Activated CD8-positive, alpha-beta memory T cell treated with anti-CD3 and anti-CD28 coated beads, Interleukin-2, amount 50 U/mL, for 4 hours (primary cell): ENCODE measurements at places on chromosomes 4 and X.

GRCh38 chrX:57177070-57177469 is 39.9 kb upstream of the SPIN2A start:
- DNase-seq, result no peak

- DNase-seq, result no peak
Observed at GRCh38 chr4:13455411-13455810, 28.7 kb downstream of the RAB28 start.

- DNase-seq, result no peak
Observed at GRCh38 chr4:67575232-67576058, 16.9 kb downstream of the STAP1 start.

GRCh38 chr4:80271801-80272200 is 5.3 kb downstream of the FGF5 start:
- DNase-seq, result no peak

- DNase-seq, result no peak
Observed at GRCh38 chrX:39948582-39948981, 149.2 kb downstream of the BCOR start.

GRCh38 chr4:76548704-76549103 is 113.7 kb downstream of the SHROOM3 start:
- no peak for DNase-seq

DNA sequence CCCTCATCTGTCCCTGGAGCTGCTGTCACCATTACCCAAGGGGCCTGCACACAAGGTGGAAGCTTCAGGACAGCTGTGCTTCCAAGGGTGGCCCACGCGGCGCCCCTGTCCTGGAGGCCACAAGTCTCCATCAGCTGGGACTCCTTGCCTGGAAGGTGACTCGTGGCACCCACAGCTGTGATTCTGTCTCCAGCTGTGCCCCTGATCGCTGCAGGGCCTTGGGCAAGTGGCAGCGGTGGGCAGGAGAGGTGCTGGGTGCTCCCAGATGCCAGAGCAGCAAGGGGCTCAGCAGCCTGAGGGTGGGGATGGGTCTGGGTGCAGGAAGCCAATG is 9.0 kb upstream of the DUSP9 start:
- no peak for DNase-seq

DNA sequence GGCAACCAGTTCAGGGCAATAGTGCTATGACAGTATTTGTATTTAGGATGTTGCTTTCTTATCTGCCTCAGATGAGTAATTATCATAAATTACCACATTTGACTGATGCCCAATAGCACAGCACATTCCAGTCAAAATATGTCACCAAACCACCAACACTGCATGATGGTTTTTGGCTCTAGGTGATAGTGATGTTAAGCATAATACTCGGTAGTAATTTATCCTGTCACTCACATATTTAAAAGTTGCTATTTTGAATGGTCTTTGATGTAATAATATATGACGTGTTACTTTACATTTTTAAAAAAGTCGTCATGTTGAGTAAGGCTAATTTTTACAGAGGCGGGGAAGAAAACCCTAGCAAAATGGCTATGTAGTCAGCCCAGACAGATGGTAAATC is 42.5 kb downstream of the UNC5C start:
- DNase-seq, result no peak

- DNase-seq, result no peak
Observed at GRCh38 chr4:56182356-56182755, 204.9 kb downstream of the AASDH start.

- no peak for DNase-seq
Observed at GRCh38 chr4:169724260-169724659, 33.5 kb downstream of the HPF1 start.

DNA sequence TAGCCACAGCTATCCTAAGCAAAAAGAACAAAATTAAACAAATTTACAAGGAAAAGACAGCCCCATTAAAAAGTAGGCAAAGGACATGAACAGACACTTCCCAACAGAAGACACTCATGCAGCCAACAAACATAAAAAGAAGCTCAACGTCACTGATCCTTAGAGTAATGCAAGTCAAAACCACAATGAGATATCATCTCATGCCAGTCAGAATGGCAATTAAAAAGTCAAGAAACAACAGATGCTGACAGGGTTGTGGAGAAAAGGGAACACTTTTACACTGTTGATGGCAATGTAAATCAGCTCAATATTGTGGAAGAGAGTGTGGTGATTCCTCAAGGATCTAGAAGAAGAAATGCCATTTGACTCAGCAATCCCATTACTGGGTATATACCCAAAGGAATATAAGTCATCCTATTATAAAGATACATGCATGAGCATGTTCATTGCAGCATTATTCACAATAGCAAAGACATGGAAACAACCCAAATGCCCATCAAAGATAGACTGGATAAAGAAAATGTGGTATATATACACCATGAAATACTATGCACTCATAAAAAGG is 163.0 kb upstream of the TET2 start:
- DNase-seq, result no peak

DNA sequence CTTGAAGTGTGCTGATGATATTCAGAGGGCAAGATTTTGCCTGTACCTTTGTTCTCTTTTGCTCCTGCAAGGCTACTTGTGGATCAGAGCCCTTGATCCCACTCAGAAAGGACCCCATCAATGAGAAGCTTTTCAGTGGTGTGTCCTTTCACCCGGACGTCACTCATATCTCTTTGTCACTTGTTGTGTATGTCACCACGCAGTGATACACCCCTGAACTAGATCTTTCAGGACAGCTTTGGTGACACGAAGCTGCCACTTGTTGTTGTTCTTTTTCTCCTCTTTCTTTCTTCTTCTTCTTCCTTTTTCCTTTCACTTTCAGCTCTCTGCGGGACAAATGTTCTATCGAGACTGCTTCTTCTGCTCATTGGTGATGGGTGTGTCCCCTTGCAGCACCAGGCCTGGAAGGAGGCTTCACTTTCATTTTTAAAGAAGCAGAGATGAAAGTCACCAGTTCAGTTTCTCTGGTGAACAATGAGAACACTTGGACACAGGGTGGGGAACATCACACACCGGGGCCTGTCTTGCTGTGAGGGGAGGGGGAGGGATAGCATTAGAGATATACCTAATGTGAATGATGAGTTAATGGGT is 83.6 kb downstream of the NBDY start:
- DNase-seq, result no peak

DNA sequence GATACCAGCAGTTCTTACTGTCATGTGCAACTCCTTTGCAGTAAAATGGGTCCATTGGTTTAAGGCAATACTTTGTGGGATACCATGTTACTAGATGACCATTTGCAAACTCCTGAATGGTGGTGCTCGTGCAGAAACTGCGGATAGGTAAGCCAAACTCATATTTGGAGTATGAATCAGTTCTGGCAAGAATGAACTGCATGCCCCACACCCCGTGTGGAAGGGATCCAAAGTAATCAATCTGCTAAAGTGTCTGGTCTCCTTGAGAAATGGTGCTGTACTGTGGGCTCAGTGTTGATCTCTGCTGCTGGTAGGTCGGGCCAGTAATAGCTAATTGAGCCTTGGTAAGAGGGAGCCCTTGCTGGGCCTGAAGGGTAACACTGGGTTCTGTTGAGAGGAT is 4.2 kb upstream of the TAB3 start:
- DNase-seq, result no peak

- DNase-seq, result no peak
Observed at GRCh38 chr4:53629296-53629695, 38.0 kb upstream of the LNX1 start.

GRCh38 chr4:171582961-171583581 is 230.1 kb upstream of the GALNTL6 start:
- no peak for DNase-seq

DNA sequence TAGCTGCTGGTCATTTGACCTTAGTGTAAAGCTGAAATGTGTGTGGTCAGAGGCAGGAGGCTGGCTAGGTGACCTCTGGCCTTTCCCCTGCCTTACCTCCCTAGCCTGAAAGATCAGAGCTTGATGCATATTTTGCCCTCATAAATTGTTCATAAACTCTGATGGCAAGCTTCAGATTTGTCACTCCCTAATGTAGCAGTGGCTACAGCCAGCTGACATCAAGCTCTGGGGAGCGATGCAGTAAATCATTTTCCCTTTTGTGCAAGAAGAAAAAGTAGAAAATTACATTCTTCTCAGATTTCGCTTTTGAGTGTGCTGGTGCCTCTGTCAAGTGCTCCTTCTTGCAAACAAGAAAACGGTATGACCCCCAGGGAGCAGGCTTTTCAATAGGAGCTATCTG is 87.7 kb upstream of the MAGEA4 start:
- no peak for DNase-seq

DNA sequence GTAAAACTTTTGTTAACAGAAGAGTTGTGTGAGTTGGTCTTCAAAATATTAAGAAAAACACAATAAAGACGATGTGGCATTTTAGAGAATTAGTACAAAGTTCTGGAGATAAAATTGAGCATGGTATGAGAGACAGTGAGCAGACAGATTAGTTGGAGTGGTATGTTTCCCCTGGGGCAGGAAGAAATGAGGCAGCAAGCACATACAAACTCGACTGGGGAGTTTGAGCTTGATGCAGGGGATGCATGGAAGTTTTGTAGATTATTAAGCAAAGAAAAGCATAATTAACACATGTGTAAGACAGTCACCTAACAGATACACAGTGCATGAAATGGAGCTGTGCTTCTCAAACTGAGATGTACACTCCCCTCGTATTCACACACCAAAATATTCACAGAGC is 58.1 kb upstream of the IL2 start:
- DNase-seq, result no peak

GRCh38 chrX:68830419-68831404 is 1.9 kb downstream of the EFNB1 start:
- peak; percentile 16 for DNase-seq

DNA sequence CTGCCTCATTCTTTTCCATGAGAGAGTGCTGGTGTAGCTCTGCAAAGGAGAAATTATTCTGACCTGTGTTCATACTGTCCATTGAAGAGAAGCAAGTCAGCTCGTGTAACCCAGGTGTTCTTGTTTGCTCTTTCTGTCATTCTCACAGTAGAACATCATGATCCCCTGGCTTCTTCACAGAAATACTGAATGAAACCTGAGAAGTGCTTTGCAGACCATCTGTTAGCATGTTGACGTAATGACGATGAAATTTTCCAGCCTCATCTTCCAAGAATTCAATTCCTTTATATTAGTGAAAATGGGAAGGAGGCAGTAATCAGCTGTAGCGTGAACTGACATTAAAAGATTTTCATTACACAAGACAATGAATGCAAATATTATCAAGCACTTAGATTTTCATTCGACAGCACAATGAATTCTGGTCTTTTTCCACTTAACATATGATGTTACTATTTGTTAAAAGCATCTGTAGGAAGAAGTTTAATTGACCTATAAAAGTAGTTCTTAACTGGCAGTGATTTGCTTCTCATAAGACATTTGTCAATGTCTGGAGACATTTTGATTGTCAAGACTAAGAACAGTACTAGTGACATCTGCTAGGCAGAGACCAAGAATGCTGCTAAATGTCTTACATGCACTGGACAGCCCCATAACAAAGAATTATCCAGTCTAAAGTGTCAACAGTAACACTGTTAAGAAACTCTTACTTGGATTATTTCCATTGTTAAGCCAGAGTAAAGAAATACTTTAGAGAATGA is 246.3 kb downstream of the BANK1 start:
- no peak for DNase-seq

DNA sequence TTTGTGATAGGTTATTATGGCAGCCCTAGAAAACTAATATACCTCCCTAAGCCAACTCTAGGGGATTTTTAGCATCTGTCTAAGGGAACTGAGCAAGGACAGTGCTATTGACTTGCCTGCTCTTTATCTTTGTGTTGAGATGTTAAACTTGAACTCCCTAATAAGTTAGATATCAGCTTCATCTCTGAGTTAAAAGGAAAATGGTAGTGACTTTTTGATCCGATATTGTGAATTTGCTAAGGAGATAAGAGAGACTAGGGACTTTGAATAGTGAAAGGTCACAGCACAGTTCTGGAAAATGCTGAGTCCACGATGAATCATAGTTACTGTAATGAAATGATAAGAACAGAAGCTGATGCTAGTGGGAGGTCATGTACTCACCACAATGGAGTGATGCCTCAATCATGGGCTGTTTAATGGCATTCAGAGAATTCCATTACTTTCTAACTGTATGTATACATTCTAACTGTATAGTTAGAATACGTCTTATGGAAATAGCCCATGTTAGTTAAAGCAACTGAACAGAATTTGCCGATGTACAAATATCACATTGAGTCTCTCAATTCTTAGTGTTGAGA is 147.2 kb downstream of the GLRA3 start:
- no peak for DNase-seq

DNA sequence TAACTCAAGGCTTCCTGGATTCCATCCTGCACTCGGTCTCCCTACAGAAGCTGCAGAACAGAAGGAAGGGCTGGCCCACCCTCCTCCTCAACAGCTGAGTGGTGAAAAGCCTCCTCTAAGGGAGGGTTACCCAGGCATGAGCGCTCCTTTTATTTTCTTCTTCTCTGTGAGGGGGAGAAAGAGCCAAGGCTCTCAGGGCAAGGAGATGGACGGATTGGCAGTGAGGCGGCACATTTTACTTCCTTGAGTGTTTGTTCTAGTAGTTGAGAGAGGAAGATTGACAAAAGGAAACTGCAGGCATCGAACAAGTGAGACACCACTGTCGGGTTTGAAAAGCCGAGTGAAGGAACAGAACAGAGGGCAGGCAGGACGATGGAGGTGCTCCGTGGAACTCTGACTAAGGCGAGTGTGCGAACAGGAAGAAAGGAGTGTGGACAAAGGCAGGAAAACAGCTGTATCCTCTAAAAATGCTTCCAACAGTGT is 38.4 kb upstream of the STS start:
- no peak for DNase-seq

DNA sequence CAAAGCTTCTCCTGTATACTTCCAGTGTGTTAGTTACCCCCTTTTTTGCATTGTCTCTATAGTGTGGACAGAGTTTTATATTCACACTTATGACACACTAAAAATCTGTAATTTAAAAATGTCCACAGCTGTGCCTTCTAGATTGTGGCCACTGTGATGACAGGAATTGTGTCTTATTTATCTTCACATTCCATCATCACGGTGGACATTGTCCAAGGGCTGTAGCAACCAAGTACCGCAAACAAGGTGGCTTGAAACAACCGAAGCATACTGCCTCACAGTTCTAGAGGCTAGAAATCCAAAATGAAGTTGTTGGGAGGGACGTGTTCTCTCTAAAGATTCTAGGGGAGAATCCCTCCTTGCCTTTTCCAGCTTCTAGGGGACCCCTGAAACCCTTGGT is 32.3 kb downstream of the CHRNA9 start:
- DNase-seq, result no peak

- DNase-seq, result no peak
Observed at GRCh38 chr4:96395747-96396146, 555.9 kb downstream of the PDHA2 start.
